ENCODE measurements at places on chromosomes 1 and 21. TPM values are rescaled to one million over a fixed set of nuclear protein-coding genes. Genes with fewer than 3 reads are reported as not detected.

DNA sequence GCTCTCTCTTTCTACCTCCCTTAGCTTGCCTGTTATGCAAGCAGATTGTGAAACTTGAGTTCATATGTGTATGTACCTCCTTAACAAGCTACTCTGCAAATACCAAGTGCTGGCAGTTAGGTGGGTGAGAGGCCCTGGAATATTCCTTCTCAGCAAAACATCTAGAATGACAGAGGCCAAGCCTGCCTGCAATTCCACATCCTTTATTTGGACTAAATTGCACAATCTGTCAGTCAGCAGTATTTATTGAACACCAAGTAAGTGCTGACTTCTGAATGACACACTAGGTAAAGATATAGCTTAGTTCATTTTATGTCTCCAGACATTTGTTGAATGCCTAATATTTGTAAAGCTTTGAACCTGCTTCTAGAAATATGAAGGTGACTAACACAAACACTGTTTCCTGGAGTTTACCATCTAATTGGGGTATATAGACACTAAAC lies 87.5 kb downstream of the RGL1 start:
- H3K36me3 ChIP-seq, result peaks cover 52% of the 10 kb centered on the region
- H3K4me1 ChIP-seq, result no peaks in the 10 kb centered on the region
- no peak overlapping the region for H3K27ac ChIP-seq
- no peak overlapping the region for H3K4me3 ChIP-seq

- H3K27ac ChIP-seq, result no peak overlapping the region
- H3K4me1 ChIP-seq, result peaks cover 14% of the 10 kb centered on the region
- no peak for DNase-seq
- no peak overlapping the region for H3K4me3 ChIP-seq
- H3K27me3 ChIP-seq, result peaks cover 46% of the 10 kb centered on the region
Observed at GRCh38 chr1:18643154-18644012, 12.7 kb downstream of the PAX7 start.

Gene LCE1B
- total RNA-seq, result not detected

DNA sequence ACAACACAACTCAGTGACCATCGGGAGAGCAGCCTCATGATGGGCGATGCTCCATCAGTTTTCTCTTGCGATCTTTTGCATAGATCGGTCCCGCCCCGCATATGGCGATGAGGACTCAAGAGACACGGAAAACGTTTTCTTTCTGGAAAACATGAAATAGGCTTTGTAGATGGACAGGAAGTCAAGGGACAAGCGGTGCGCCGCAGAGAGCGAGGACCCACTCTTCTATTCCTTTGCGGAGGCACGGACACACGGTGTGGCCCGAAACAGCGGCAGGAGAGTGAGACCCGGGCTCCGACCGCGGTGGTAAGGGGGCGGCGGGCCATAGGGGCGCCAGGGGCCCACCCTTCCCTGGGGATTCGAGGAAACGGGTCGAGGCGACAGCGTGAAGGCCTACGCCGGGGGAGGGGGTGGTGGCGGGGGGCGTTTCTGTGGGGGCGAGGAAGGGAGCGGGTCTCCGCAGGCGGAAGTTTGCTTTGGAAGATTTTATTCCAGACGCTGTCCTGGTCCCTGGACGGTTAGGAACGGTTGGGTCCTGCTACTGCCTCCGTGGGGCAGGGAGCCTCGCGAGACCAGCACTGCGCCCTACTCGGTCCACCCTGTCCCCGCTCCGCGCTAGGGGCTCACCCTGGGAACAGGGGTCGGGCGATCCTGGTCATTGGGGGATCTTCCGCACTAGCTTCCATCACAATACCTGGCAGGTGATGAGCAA lies 796 bp upstream of the TDRKH start:
- DNase-seq, result no peak
- peaks cover 32% of the 10 kb centered on the region for H3K4me1 ChIP-seq
- no peaks in the 10 kb centered on the region for H3K36me3 ChIP-seq
- peak overlapping the region; percentile 78 for H3K4me3 ChIP-seq
- H3K27ac ChIP-seq, result peak overlapping the region; percentile 64

- no peaks in the 10 kb centered on the region for H3K4me1 ChIP-seq
- H3K27ac ChIP-seq, result no peak overlapping the region
- no peaks in the 10 kb centered on the region for H3K27me3 ChIP-seq
- no peak for DNase-seq
Observed at GRCh38 chr21:42732033-42732410, 78.6 kb downstream of the PDE9A start.

DNA sequence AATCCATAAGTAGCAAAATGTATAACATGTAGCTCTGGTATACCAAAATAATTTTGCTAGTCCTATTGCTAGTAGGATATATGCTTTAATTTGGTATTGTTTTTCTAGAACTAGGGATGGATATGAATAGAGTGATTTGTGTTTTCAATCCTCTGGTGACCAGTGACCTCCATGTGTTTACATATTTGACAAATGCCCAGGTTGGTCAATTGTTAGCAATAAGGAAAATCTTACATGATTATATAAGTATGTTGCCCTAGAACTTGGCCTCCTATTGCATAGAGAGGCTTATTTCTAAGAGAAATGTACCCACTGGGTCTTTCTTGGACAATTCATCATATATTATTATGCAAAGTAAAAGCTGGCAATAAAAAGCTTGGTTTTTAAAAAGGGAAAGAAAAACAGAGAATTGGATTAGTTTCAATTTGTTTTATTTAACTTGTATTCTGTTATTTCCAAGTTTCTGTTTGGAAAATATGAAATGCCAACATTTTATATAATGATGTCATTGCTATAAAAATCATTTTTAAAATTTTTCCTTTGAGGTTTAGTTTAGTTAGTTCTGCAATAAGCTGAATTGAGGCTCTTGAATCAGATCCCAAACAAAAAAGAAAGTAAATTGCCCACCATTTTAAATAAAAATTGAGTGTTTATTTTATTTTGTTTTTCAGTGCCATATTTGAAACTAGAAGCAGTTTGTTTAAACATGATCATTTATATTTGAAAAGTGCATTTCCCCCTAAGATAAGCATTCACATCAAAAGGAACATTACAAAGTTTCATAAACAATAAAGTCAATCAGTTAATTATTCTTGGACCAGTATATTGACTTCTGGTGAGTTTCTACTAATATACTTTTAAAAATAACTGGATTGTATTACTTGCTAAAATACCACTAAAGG lies 210.9 kb downstream of the ZC3H11B start:
- H3K4me3 ChIP-seq, result no peak overlapping the region
- no peak overlapping the region for H3K27ac ChIP-seq
- H3K27me3 ChIP-seq, result no peaks in the 10 kb centered on the region
- no peaks in the 10 kb centered on the region for H3K4me1 ChIP-seq
- no peaks in the 10 kb centered on the region for H3K36me3 ChIP-seq

DNA sequence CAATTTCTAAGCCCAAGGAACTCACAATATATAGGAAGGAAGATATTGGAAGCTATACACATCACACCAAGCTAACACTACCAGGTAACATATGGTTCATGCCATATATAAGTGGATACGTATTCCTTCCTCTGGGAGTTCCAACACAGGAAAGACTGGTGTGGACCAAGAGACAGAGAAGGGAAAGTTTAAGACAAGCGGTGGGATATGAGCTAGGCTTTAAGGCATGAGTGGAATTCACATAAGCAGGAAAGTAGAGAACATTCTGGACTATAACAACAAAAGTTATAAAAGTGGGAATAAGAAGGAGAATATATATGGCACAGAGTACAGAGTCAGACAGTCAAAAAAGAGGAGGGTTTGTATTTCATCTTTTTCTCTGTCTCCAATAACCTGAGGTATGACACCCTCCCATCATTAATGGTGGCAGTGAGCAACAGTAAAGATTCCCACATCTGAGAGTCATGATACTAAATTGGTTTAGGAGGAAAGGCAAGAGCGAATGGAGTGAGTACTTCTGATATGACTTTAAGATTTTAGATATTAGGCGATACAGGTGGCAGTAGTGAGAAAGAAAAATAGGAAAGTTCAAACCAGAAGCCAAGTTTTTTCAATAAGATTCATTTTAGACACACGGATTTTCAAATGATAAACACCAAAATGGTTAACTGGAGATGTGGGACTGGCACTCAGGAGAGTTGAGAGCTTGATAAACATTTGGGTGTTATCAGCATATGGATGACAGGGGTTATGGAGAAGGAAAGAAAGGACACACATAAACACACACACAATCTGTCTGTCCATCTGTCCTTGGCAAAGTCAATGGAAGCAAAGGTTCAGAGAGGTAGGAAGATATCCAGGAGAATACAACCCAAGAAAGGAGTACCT lies 87.4 kb upstream of the TTC39A start:
- no peaks in the 10 kb centered on the region for H3K36me3 ChIP-seq
- H3K4me3 ChIP-seq, result no peak overlapping the region
- no peaks in the 10 kb centered on the region for H3K4me1 ChIP-seq
- no peak overlapping the region for H3K27ac ChIP-seq
- no peaks in the 10 kb centered on the region for H3K27me3 ChIP-seq

Gene ATP1A2
- total RNA-seq, result 8.1 TPM

Gene LDLRAD1
- 1.4 TPM for total RNA-seq

DNA sequence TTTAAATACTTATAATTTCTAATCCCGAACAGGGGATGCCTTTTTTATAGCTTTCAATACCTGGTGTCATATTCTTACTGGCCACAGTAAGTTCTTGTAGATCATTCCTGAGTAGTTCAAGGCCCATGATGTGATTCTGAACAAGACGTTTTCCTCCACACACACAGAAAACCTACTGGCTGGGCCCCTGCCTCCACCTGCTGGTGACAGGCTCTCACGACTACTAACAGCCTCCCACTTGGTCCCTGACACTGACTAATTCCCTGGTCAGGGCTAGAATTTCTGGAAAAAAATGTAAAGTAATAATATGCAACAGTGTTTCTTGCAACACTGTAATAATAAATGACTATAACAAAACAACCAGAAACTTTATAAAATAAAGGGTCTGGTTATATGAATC lies 50.4 kb upstream of the RIPK4 start:
- no peak overlapping the region for H3K4me3 ChIP-seq
- peak overlapping the region; percentile 6 for H3K27ac ChIP-seq
- H3K4me1 ChIP-seq, result peaks cover 8% of the 10 kb centered on the region
- no peak for DNase-seq
- no peaks in the 10 kb centered on the region for H3K27me3 ChIP-seq

DNA sequence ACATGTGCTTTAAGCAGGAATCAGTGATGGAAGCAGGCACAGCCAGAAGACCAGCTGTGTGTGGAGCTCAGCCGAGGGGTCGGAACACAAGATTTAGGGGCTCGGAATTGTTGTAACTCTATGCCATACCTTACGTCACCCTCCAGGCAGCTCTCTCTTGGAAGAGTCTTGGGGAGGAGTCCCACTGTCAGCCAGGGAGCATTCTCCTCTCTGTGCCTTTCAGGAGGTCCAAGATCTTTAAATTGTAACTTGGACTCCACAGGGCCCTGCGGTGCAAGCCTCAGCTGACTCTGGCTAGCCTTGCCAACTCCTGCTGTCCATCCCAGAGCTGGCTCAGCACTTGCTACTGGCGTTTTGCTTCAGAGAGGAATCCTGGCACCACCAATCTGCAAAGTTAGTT lies 26.4 kb upstream of the ROR1 start:
- DNase-seq, result no peak
- no peak overlapping the region for H3K27ac ChIP-seq
- peaks cover 19% of the 10 kb centered on the region for H3K4me1 ChIP-seq
- no peaks in the 10 kb centered on the region for H3K36me3 ChIP-seq
- no peak overlapping the region for H3K4me3 ChIP-seq

GRCh38 chr1:198699167-198700015 lies 60.6 kb downstream of the PTPRC start:
- DNase-seq, result no peak
- H3K27ac ChIP-seq, result no peak overlapping the region
- H3K4me1 ChIP-seq, result no peaks in the 10 kb centered on the region
- no peaks in the 10 kb centered on the region for H3K36me3 ChIP-seq
- H3K27me3 ChIP-seq, result no peaks in the 10 kb centered on the region

DNA sequence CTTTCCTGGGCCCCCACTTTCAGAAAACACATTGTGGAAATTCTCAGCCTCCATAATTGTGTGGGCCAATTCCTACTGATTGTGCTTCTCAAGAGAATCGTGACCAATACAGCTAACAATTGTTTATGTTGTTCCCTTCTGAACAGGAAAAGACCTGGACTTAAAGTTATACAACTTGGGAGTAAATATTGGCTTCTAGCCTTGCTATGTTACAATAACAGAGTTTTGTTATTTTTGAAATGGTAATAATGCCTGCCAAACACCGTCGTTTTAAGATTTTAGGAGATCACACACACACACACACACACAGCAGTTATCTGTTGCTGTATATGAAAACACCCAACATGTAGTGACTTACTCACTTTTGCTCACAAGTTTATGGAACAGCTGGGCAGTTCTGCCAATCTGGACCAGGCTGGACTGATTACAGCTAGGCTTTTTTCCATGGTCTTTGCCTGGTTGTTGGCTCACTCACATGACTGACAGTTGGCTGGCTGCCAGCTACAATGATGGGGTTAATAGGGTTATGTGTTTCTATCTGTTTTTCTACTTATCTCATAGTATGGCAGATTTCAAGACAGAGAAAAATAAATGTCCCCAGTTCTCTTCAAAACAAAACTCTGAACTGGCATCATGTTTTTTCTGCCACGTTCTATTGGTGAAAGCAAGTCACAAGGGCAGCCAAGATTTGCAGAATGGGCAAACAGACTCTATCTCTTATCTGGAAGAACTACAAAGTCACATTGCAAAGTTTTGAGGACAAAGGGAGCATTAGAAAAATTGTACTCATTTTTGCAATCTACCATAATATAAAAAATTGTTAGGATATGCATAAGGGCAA lies 447.5 kb downstream of the NEGR1 start:
- no peaks in the 10 kb centered on the region for H3K4me1 ChIP-seq
- H3K36me3 ChIP-seq, result no peaks in the 10 kb centered on the region
- no peaks in the 10 kb centered on the region for H3K27me3 ChIP-seq

DNA sequence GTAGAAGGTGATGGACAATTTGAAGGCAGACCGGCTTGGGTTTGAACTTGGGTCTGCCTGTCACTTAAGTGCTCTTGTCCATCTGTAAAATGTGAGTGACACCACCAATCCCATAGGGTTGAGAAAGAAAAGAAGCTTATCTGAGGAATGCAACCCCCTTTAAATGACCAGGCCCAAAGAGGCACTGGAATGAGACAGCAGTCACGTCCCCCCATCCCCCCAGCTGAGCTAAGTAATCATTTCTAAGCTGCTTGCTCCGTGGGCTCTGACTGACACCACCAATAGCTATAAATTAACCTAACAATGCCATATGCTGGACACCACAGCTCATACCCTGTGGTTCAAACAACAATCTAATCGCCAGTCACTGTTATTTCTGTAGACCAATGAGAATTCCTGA lies 15.1 kb downstream of the LCA5L start:
- no peaks in the 10 kb centered on the region for H3K27me3 ChIP-seq
- H3K4me3 ChIP-seq, result no peak overlapping the region
- no peak overlapping the region for H3K27ac ChIP-seq
- no peaks in the 10 kb centered on the region for H3K4me1 ChIP-seq

- no peak overlapping the region for H3K4me3 ChIP-seq
- H3K4me1 ChIP-seq, result peaks cover 23% of the 10 kb centered on the region
- no peaks in the 10 kb centered on the region for H3K36me3 ChIP-seq
- peak overlapping the region; percentile 50 for H3K27ac ChIP-seq
Observed at GRCh38 chr1:7549277-7550161, 221.6 kb upstream of the VAMP3 start.

GRCh38 chr1:40799351-40799867 lies 15.8 kb downstream of the KCNQ4 start:
- no peaks in the 10 kb centered on the region for H3K27me3 ChIP-seq
- no peak for DNase-seq
- peak overlapping the region; percentile 60 for H3K27ac ChIP-seq

All from esophagus squamous epithelium (tissue), 5 donors.